Neural crest cell (in vitro differentiated cells): ENCODE measurements at places on chromosomes 4 and X. TPM values are rescaled to one million over a fixed set of nuclear protein-coding genes. Genes with fewer than 3 reads are reported as not detected.

GRCh38 chrX:50000937-50001542 lies 78.6 kb downstream of the CLCN5 start:
- DNase-seq = no peak

DNA sequence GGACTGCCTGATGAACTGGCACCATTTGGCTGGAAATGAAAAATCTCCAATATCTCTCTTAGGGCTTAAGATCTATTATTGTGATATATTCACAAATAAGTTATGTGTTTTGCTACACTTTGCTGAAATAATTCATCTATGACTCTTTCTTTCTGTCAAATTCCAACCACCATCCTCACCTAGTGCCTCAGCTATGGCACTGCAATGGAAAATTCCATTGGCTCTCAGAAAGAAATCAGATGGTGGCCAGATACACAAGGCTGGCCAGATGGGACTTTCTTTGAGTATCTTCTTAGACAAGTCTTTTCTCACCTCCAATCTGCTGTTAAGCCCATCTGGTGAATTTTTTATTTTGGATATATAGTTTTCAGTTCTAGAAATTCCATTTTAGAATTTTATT lies 28.0 kb downstream of the NAT8L start:
- DNase-seq = no peak

GRCh38 chr4:38728631-38729141 lies 54.1 kb downstream of the TLR10 start:
- DNase-seq = no peak

Gene CNGA1
- total RNA-seq = not detected in 2 replicates

DNA sequence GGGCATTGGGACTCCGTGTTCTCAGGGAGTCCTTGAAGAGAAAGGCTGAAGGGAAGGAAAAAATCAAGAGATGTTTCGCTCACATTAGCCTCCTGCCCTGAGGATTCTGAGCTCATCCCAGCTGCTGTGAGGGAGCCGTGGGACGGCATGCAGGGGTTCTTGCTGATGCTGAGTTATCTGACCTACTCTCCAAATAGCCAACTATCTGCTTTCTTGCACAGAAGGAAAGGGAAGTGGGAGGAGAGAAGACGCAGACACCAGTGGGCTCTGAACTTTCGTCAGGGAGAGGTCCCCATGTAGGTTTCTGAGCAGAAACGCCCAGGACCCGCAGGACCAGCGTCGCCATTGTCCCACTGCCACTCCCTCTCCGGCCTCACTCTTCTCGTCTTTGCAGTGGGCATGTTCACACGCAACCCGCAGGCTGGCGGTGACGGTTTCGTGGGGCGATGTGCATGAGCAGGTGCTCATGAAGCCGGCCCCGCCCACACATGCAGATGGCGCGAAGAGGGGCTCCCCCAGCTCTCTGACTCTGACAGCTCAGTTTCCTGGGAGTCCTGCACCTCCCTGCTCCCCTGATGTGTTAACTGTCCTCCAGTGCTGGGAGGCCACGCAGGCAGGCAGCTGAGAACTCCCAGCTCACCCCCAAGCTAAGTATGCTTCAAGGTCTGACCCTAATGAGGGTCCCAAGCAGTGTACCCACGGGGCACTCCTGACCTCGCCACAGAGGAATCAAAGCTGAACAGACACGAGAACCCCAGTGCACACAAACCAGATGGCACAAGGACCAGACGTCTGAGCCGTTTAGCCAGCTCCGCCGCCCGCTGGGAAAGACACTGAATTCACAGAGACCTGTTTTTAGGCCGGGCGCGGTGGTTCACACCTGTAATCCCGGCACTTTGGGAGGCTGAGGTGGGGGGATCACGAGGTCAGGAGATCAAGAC lies 13.6 kb upstream of the ABLIM2 start:
- DNase-seq = no peak

- no peak for DNase-seq
These were observed 3.2 kb upstream of the XKRX start for GRCh38 chrX:100931925-100932285.

DNA sequence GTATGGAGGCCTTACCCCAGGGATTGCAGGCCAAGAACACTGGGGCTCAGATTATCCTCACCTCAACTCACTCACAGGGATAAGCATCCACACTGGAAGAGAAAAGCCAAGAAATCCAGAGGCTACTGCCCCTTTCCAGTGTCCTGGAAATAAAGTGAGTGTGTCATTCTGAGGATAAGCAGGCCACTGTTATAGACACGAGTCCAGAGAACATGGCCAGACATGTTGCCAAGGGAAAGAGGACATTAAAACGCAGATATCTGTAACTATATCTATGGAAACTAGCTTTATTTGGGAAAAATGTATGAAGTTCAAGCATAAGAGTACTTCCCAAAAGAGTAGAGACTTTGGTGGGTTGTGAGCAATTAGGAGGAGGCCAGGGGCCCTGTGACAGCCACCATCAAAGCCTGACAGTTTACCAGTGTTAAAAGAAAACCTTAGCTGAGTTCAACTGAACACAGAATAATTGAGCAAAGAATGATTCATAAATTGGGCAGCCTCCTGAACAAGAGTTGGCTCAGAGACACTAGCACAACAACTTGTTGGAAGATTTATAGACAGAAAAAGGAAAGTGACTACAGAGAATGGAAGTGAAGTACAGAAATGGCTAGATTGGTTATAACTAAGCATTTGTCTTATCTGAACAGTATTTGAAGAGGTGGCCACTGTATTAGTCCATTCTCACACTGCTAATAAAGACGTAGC lies 1222.2 kb downstream of the STIM2 start:
- no peak for DNase-seq
